ENCODE measurements at places on chromosomes 4 and X. TPM values are rescaled to one million over a fixed set of nuclear protein-coding genes. Genes with fewer than 3 reads are reported as not detected.

DNA sequence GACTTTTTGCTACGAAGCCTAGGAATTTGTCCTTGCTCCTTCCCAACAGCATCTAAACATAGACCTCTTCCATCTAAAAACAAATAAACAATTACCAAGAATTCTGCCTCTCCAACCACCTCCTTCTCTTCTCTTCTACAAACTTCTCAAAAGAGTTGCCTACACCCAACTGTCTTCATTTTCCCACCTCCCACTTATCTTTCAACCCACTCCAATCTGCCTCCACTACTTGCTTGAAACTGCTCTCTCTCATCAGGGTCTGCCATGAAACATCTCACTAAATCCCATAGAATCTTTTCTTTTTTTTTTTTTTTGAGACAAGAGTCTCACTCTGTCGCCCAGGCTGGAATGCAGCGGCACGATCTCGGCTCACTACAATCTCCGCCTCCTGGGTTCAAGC lies 902 bp upstream of the FGD1 start:
- no peaks in the 10 kb centered on the region for H3K4me1 ChIP-seq
- no peak overlapping the region for H3K4me3 ChIP-seq
- H3K27me3 ChIP-seq: no peaks in the 10 kb centered on the region
- no peak overlapping the region for H3K27ac ChIP-seq
- DNase-seq: no peak

DNA sequence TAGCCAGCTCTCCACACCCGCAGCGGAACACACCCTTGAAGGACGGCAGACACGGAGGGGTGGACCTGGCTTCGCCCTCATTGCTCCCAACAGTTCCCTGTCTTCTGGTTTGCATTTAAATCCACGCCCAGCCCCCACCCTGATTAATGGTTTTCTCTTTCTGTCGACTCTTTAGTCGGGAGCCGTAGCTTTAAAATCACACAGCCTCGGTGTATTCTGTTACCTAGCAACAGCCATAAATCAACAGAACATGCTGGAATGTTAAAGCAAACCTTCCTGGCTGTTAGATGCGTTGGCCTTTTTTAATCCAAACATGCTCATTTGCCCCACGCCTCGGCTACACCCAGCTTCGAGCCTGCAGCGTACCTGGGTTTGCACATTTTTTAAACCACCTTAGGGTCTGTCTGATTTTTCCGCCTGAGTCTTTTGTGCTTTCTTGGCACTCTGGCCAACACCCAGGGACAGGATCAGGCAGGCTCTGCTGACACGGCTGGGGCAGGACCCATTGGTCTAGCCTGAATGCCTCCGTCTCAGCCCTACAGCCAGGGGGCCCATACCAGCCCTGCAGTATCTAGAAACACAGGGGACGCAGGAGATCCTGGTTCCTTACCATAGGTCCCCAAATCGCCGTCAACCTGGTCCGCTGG lies 21.4 kb upstream of the PPP2R2C start:
- H3K27me3 ChIP-seq: no peaks in the 10 kb centered on the region
- H3K4me3 ChIP-seq: no peak overlapping the region
- no peaks in the 10 kb centered on the region for H3K36me3 ChIP-seq

- no peak overlapping the region for H3K27ac ChIP-seq
- H3K4me3 ChIP-seq: no peak overlapping the region
- no peaks in the 10 kb centered on the region for H3K4me1 ChIP-seq
- no peaks in the 10 kb centered on the region for H3K27me3 ChIP-seq
These were observed 194.8 kb downstream of the CHRDL1 start for GRCh38 chrX:110600745-110601310.

DNA sequence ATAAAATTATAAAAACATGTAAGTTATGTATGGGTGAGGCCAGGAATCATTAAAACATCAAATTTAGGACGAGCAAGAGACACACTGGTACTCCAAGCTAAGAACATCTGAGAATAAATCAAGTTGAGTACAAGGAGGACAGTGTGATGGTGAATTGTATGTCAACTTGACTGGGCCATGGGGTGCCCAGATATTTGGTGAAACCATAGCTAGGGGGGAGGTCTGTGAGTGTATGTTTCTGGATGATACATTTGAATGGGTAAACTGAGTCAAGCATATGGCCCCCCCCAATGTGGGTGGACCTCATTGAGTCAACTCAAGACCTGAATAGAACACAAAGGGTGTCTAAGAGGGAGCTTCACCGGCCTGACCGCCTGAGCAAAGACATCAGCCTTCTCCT lies 115.3 kb upstream of the BCOR start:
- DNase-seq: no peak
- no peak overlapping the region for H3K4me3 ChIP-seq
- no peak overlapping the region for H3K27ac ChIP-seq
- no peaks in the 10 kb centered on the region for H3K27me3 ChIP-seq
- no peaks in the 10 kb centered on the region for H3K36me3 ChIP-seq
- no peaks in the 10 kb centered on the region for H3K4me1 ChIP-seq

DNA sequence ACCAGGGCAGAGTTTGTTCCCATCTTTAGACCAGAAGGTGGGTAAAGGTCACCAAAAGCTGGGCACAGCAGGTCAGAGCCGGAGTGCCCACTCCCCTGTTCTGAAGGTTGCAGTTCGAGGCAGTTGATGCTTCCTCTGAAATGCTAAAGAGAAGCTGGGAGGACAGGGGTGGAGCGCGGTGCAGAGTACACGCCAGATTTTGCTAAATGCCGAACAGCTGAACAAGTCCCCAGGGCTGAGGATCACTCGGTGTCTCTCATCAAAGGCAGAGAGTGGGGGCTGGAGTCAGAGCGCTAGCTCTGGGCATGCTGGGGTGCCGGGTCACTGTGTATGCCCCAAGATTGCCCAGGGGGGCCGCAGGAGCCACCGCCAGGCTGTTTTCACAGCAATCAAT lies 197.0 kb downstream of the BCOR start:
- peaks cover 17% of the 10 kb centered on the region for H3K4me1 ChIP-seq
- peaks cover 2% of the 10 kb centered on the region for H3K27me3 ChIP-seq
- no peak overlapping the region for H3K27ac ChIP-seq

DNA sequence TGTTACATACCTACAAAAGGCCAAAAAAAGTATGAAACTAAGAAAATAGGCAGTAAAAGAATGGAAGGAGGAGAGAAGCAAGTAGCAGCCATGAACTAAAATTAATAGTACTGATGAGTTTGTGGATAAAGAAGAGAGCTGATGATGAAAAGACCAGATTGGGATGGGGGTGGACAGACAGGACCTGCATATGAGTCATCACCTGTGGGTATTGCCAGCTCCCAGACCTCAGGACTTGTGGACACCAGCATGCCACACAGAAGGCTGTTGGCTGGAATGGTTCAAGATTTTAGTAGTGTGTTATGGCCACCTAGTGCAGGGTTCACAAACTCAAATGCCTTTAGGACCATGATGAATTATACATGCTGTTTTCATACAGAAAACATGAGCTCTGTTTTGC lies 58.9 kb downstream of the ARX start:
- DNase-seq: no peak
- no peaks in the 10 kb centered on the region for H3K36me3 ChIP-seq
- H3K4me3 ChIP-seq: no peak overlapping the region
- no peaks in the 10 kb centered on the region for H3K4me1 ChIP-seq

DNA sequence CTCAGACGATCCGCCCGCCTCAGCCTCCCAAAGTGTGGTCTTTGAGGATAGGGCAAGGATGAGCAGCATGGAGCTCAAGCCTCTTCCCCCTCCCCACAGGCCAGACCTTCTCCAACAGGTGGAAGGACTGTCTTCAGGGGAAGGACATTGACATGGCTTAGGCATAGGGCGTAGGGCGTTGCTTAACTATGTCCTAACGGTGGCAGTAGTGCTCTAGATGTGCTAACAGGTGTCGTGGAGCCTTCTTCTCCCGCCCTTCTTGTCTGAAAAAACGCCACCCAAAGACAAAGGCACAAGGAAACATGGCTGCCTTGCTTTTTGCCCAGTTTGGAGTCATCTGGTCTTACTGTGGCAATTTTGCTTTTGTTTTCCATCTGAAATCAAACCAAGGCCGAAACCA lies 219.8 kb downstream of the OR13H1 start:
- H3K27ac ChIP-seq: no peak overlapping the region
- H3K27me3 ChIP-seq: no peaks in the 10 kb centered on the region
- H3K4me3 ChIP-seq: no peak overlapping the region
- no peaks in the 10 kb centered on the region for H3K36me3 ChIP-seq

DNA sequence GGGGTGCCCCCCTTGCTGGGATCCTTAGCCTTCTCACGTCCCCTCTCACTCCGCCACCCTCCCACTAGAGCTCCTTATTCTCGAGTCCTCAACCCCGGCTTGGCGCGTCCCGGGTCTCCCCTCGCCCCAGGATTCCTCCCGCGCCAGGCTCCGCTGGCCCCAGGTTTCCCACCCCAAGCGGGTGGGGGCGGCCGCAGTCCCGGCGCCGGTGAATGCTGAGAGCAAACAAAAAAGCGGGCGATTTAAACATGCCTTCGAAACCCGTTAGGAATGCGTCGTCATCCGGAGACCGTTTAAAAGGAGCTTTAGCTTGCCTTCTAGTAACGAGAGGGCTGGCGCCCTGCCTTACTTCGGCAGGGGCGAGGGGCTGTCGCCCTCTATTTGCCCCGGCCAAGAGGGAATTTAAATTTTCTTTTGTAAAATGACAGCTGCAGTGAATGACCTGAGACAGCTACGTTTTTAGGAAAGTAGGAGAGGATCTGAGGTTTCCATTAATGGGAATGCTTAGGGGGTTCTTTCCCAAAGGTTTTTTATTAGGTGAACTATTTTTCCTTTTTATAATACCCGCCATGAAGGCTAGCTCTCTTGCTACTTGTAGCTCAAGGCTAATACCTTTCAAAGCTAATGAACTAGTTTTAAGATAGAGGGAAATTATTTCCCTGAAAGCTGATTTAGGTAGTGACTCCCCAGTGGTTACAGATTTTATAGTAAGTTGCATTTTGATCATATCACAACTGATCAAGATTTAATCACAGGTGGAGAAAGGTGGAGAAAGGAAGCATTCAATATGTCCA lies 3.1 kb downstream of the JADE1 start:
- peak overlapping the region; percentile 86 for H3K27ac ChIP-seq
- no peak for DNase-seq
- H3K4me3 ChIP-seq: peak overlapping the region; percentile 94
- no peaks in the 10 kb centered on the region for H3K4me1 ChIP-seq
- no peaks in the 10 kb centered on the region for H3K27me3 ChIP-seq

GRCh38 chrX:13276991-13277390 lies 42.9 kb downstream of the ATXN3L start:
- peaks cover 2% of the 10 kb centered on the region for H3K27me3 ChIP-seq
- no peak overlapping the region for H3K4me3 ChIP-seq
- no peak overlapping the region for H3K27ac ChIP-seq
- H3K4me1 ChIP-seq: no peaks in the 10 kb centered on the region

DNA sequence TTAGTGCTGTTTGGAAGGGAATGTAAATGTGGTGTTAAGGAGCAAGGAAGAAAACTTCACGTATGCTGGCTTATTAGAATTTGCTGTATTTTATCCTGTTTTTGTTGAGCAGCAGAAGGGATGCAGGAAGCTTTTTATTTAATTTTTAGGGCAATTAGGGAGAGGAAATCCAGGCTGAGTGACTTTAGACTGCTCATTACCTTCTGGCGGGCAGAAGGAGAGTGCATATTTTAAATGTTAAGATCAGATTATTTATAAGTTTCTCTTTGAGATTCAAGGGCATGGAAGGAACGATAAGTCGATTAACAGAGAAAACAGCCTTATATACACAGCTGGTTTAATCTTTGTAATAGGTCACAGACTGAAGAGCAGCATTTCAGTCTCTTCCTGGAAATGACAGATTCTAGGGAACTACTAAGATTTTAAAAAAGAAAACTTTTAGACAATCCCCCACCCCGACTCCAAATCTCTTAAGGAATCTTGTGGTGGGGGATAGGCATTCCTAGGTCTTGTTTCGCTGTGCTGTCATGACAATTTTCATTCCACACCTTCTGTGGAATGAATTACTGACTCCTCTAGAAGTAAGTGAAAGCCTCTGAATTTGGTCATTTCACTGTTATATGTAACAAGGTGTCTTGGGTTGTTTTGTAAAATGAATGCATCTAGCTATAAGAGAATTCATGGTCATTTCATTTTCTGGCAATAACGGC lies 402.5 kb downstream of the RAPGEF2 start:
- no peak overlapping the region for H3K27ac ChIP-seq
- H3K27me3 ChIP-seq: no peaks in the 10 kb centered on the region
- no peak overlapping the region for H3K4me3 ChIP-seq
- H3K36me3 ChIP-seq: no peaks in the 10 kb centered on the region

GRCh38 chr4:24203926-24204325 lies 314.1 kb upstream of the PPARGC1A start:
- no peaks in the 10 kb centered on the region for H3K4me1 ChIP-seq
- no peak overlapping the region for H3K27ac ChIP-seq
- H3K27me3 ChIP-seq: no peaks in the 10 kb centered on the region
- H3K36me3 ChIP-seq: no peaks in the 10 kb centered on the region

DNA sequence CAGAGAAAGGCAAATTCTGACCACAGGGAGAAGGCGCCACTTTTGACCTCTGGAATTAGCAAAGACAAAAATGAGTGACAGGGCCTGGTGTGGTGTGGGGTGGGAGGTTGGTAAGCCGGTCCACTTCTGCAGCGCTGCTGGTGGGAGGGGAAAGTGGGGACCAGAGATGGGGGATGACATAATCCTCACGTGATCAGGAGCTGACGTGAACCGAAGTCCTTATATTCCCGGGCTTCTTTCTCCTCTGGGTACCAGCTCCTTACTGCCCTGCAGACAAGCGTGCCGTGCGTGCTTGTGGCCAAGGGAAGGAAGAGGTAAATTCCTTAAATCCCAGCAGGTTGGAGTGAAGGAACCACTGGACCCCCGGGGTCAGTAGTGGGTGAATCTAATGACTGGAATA lies at the start of gene TCEAL7:
Gene TCEAL7, plus strand, starts transcription at position 249 of the 400 bp plus-strand sequence. CDS start 1,165 bp downstream, outside the sequence.
- H3K4me3 ChIP-seq: peak within 1 kb of the TSS; percentile 47
- DNase-seq: peak; percentile 70
- H3K36me3 ChIP-seq: no peaks in the 10 kb centered on the region
- H3K27ac ChIP-seq: no peak within 1 kb of the TSS
- H3K27me3 ChIP-seq: peaks cover 4% of the 10 kb centered on the region
- H3K4me1 ChIP-seq: no peaks in the 10 kb centered on the region

DNA sequence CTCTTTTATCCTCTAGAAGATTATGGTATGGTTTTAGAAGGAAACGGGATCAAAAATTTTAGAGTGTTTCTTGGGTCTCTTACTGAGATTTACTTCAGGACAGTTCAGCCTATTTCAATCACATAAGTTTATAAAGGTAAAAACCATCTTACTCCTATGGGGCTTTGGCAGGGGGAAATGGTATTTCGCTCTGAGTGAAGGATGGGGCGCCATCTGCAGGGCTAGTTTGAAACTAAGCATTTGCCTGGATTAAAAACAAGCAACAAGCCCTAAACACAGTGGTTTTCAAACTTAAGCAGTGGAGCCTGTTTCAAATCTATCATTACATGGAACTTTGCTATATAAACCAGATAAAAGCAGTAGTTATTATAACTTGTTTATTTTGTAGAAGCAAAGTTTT lies 361.5 kb upstream of the FMR1 start:
- no peak overlapping the region for H3K27ac ChIP-seq
- no peaks in the 10 kb centered on the region for H3K36me3 ChIP-seq
- no peak overlapping the region for H3K4me3 ChIP-seq
- no peaks in the 10 kb centered on the region for H3K4me1 ChIP-seq

PRDM8 gene
- total RNA-seq: 4.2 TPM

CAPN6 gene
- total RNA-seq: 25.0 TPM

ADH7 gene
- total RNA-seq: not detected

EREG gene
- 0.44 TPM for total RNA-seq

S100P gene
- total RNA-seq: not detected

PNMA6A gene
- 4.2 TPM for total RNA-seq

PFKFB1 gene
- 0.31 TPM for total RNA-seq

CCDC110 gene
- total RNA-seq: 4.5 TPM

ZFYVE28 gene
- total RNA-seq: 18.9 TPM

ZNF280C gene
- 5.0 TPM for total RNA-seq

Measured in kidney (tissue), 22 donors.